ENCODE measurements at places on chromosomes 13 and 19.

- DNase-seq, result no peak
Observed at GRCh38 chr13:49806126-49806536, 13.6 kb upstream of the KPNA3 start.

- DNase-seq, result no peak
Observed at GRCh38 chr19:21047716-21048115, 27.3 kb downstream of the ZNF430 start.

DNA sequence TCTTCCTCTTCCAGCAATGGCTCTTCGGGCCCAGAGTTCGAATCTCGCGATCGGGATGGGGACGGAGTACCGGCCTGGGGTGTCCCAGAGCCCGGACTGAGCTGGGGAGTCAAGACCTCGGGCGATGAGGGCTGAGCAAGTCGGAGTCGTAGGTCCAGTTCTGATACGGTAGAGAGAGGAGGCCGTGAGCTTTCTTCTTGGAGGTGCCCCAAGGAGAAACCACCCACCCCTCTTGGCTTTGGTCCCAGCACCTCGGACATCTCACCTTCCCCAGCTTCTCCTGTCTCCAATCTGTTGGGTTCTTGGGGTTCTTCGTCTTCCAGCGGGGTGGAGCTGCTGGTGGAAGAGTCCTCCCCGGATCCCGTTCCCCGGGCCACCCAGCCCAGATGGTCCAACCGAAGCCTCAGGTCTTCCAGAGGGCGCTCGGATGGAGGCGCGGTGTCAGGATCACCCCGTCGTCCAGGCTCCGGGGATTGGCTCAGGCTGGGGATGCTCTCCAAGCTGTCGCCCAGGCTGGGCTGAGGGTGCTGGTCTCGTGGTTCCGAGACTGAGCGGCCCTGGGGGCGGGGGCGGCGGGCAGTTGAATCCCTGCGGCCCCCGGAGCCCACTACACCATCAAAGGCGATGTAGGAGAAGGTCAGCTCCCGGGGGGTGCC, 2.5 kb downstream of the RTN2 start:
- DNase-seq, result no peak

- DNase-seq, result no peak
Observed at GRCh38 chr13:53568491-53568890, 539.9 kb downstream of the OLFM4 start.

- DNase-seq, result no peak
Observed at GRCh38 chr13:28606466-28606865, 52.5 kb upstream of the POMP start.

DNA sequence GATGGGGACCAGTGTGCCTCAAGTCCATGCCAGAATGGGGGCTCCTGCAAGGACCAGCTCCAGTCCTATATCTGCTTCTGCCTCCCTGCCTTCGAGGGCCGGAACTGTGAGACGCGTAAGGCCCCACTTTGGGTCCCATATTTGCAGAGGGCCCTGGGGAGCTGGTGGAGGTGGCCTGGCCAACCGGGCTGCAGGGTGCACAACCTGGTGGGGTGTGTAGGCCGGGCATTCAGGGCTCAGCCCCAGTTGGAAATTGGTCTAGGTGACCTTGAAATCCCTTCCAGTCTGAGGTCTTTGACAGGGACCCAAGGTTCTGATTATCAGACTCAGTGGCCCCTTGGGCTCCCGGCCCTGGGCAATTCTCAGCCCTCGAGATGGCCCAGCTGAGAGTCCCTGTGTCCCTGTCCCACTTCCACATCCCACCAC, 8.3 kb downstream of the F7 start:
- no peak for DNase-seq

DNA sequence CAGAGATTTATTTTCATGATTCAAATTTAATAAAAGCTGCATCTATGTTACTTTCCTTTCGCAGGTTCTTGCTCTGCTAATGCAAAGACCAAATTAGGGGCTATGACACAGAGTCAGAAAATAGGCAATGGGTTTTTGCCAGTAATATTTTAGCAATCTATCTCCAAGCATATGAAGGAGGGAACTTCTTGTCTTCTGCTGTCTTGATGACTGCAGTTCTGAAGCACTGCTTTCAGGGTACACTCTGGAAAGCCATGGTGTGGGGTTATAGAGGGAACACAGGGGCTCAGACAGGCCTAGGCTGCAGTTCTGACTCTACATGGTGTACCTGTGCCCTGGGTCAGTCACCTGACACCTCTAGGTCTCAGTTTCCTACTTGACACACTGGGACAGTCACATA, 263.4 kb downstream of the DNAJC15 start:
- no peak for DNase-seq

DNA sequence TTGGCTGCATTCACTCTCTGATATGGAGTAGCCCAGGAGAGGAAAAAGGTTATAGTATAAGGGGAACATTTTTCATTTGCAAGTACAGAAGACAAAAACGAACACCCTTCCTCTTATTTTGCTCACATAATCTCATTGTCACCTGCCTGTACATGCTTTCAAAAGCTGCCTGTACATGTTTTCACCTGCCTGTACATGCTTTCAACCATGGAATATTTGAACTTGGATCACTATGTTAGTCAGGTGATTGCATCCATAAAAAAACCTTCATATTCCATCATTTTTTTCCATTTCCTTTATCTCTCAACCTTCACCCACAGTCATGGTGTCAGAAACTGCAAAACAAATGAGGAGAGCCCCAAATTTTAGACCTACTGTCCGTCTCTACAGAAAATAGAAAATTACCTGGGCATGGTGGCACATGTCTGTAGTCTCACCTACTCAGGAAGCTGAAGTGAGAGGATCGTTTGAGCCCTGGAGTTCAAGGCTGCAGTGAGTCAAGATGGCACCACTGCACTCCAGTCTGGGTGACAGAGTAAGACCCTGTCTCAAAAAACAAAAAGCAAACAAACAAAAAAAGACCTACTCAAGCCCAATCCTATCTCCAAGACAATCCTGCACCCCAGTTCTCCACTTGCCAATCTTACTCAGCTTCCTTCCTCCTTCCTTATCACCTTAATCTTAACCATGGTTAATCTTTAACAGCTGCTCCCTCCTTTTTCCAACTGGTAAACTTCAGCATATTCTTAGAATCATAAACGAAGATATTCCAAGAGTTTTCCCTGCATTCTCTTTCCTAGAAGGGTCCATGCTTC, 11.6 kb downstream of the IGFL2 start:
- no peak for DNase-seq

GRCh38 chr19:3656073-3656746, 29.6 kb upstream of the CACTIN start:
- no peak for DNase-seq

DNA sequence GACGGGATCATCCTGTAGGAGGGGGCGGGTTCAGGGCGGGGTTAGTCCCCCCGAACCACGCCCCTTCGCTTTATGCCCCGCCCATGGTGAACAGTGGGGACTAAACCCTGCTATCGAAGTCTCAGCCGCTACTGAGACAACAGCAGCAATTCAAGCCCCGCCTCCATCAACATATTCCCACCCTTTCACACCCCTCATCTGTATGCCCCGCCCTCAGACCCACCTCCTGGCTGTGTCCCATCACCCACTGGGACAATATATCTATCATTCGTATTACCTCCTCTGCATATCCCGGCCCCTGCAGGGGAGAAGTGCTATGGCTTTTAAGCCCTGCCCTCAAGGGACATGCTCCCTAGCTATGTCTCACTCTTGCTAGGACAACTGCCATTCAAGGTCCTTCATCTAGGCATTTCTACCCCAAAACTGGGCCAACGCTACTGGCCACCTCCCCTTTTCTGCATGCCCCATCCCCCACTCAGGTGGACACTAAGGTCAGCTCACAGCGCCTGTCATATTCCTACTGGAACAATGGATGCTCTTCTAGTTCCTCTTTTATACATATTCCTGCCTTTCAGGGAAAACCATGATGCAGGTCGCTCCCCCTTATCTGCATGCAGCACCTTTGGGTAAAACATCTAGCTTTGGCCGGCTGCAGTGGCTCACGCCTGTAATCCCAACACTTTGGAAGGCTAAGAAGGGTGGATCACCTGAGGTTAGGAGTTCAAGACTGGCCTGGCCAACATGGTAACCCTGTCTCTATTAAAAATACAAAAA, 11.9 kb downstream of the LRFN1 start:
- DNase-seq, result no peak

DNA sequence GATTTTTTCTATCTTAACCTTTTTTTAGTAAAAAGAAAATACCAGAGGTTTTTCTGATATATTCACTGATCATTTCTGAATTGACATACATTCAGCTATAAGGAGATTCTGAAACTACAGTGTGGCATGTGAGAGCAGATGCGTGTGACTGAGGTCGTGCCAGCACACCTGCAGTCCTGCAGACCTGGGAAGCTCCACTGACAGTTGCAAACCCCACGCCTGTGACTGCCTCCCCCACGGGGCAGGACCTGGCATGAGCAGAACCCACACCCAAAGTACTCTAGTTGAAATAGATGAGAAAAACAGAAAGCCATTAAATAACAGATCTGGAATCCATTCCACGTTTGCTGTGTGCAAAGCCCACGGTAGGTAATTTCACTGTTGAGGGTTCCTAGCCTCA, 80.7 kb downstream of the TEX29 start:
- no peak for DNase-seq

DNA sequence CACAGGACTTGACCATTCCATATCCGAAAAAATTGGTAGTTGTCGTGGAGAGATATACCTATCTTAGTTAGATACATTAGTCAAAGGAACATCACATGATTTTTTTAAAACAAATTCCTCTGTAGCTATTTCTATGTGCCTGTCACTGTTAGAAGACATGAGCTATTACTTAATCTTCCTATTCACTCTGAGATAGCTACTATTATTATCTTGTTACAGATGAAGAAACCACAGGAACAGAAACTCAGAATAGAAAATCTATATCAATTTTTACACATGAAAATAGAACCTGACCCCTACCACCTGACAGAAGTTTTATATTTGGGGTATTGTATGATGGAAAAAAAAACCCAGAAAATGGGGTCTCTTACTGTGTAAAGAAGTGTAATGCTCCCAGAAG, 68.9 kb upstream of the TDRD3 start:
- DNase-seq, result no peak

- DNase-seq, result no peak
Observed at GRCh38 chr13:59906413-59907049, 257.2 kb downstream of the DIAPH3 start.

DNA sequence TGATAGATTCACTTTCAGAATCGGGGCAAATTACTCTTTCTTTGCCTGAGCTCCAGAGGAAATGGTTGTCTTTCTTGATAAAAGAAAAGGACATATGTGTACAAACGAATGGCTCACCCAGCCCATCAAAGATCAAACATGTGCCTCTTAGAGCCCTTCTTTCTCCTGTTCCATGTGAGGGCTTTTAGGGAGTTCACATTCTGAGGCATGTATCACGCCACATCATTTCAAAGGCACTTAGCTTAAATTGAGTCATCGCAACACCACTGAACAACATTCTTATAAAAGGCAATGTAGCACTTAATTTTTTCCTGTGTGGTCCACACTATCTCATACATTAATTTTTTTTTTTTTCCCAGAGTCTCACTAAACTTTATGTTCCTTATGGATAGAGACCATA, 521.0 kb downstream of the SUCLA2 start:
- no peak for DNase-seq

DNA sequence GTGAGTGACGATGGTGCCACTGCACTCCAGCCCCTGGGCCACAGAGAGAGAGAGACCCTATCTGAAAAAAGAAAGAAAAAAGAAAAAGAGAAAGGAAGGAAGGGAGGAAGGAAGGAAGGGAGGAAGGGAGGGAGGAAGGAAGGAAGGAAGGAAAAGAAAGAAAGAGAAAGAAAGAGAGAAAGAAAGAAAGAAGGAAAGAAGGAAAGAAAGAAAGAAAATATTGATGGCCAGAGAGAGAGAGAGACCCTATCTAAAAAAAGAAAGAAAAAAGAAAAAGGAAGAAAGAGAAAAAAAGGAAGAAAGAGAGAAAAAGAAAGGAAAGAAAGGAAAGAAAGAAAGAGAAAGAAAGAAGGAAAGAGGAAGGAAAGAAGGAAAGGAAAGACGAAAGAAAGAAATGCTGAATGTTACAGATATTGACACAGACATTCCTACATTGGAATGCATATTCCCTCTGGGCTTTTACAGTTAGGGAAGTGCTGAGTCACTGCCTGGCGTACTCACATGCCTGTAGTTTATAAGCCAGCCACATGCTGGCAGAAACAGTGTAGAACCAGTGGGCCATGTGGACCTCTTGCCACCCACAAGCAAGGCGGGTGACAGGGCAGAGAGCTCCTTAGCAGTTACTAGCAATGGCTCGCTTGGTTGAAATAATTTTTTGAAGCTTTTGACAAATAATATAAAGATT, 34.6 kb upstream of the SLC46A3 start:
- DNase-seq, result no peak

DNA sequence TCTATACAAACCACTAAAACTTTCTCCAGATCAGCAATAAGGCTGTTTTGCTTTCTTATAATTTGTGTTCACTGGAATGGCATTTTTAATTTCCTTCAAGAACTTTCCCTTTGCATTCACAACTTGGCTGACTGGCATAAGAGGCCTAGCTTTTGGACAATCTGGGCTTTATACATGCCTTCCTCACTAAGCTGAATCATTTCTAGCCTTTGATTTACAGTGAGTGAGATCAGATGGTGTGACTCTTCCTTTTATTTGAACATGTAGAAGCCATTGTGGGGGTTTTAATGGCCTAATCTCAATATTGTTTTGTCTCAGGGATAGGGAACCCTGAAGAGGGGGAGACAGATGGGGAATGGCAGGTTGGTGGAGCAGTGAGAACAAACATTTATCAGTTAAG, 82.7 kb downstream of the FOXO1 start:
- DNase-seq, result no peak

DNA sequence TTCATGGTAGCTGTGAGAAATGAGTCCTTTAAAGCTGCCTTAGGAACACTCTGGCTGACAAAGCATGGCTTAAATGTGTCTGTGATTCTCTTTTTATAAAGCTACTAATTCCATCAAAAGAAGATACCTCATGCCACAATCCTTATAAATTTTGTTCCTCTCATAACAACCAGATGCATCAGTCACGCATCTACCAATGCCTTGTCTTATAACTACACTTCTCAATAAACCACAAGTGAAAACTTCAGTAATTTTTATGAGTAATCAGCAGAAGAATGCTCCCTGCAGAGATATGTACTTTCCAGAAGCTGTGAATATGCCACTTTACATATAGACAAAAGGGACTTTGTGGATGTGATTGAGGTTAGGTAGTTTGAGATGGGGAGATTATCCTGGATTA, 147.8 kb downstream of the SUCLA2 start:
- no peak for DNase-seq

DNA sequence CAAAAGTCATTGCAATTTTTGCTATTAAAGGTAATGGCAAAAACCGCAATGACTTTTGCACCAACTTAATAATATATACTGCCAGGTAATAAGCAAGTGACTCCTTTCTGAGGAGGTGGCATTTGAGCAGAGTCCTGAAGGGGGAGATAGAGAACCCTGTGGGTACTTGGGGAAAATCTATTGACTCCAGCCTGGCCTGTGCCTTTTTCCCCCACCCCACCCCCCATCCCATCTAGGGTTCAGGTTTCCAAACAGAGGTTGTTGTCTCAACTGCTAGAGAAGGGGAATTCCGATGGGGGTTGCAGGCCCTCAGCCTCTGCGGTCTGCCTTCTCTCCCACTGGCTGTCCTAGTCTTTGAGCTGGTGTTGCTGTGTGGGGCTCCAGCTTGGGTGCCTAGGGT, 11.5 kb downstream of the S1PR2 start:
- DNase-seq, result no peak
